Stimulated activated CD8-positive, alpha-beta memory T cell treated with anti-CD3 and anti-CD28 coated beads, Interleukin-4, amount 100 ng/mL, for 1 hour (primary cell): ENCODE measurements at places on chromosomes 11 and 22.

GRCh38 chr11:11814614-11815452 is 26.9 kb upstream of the USP47 start:
- DNase-seq = no peak

DNA sequence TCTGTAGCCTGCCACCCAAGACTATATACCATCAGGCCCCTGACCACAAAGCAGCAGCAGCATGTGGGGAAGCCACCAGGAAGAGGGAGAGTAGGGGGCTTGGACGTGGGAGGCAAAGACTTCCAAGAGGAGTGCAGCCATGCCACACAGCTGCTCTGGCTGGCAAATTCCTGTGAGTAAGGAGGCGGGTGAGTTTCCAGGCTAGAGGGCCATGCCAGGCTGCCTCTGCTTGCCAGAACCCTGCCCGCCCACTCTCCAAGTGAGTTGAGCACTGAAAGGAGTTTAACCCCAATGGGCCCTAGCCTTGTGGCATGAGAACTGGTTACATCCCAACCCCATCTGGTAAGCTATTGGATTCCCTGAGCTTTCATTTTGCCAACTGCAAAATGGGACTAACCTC is 4.7 kb upstream of the DGAT2 start:
- no peak for DNase-seq

- DNase-seq = no peak
These were observed 25.2 kb upstream of the KCNJ11 start for GRCh38 chr11:17413414-17414316.

- no peak for DNase-seq
These were observed 81.7 kb upstream of the SHISAL1 start for GRCh38 chr22:44394246-44395117.

DNA sequence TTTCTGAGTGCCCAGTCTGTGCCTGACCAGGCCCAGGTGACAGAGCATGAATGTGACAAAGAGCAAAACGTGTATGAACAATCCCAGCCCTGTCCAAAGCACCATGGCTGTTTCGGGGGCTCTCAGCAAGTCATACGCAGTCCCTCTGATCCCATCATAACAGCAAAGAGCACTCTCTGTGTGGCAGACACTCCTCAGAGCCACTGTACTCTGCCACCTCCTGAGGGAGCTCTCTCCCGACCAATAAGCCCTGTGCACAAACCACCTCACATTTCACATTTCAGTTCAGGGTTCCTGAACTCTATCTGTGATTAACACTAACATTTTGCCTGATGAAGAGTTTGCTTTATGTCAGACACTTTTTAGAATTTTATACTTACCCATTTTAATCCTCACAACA is 6.6 kb downstream of the DGCR2 start:
- DNase-seq = no peak

- no peak for DNase-seq
These were observed 9.4 kb downstream of the CNGA4 start for GRCh38 chr11:6248248-6248647.

- DNase-seq = no peak
These were observed 93.7 kb downstream of the C11orf58 start for GRCh38 chr11:16832193-16832539.

DNA sequence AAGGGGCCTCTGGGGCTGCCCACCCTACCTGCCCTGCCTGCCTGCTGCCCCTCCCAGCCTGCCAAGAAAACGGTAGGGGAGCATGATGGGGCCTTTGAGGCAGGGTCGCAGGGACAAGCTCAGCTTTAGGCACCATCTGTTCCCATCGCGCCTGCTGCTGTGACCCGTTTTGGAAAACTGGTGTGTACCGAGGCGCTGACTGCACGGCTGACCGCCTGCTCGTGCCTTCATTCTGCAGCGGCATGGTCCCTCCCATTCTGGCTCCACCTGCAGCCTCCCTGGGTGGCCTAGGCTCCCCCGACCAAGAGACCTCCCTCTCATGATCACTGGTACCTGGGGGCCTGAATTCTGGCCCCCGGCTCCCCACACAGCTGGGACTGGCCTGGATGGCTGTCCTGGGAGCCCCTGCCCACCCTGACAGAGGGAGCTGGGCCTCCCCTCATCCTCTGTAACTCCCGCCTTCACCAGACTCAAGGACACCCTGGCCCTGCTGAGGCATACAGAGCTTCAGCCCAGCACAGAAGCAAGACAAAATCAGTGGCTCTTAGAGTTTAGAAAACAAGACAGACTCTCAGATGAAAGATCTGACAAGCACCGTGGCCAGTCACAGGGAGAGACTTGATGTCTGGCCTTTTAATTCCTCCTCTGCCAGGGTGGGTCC is 6.5 kb upstream of the MYRF start:
- DNase-seq = no peak

DNA sequence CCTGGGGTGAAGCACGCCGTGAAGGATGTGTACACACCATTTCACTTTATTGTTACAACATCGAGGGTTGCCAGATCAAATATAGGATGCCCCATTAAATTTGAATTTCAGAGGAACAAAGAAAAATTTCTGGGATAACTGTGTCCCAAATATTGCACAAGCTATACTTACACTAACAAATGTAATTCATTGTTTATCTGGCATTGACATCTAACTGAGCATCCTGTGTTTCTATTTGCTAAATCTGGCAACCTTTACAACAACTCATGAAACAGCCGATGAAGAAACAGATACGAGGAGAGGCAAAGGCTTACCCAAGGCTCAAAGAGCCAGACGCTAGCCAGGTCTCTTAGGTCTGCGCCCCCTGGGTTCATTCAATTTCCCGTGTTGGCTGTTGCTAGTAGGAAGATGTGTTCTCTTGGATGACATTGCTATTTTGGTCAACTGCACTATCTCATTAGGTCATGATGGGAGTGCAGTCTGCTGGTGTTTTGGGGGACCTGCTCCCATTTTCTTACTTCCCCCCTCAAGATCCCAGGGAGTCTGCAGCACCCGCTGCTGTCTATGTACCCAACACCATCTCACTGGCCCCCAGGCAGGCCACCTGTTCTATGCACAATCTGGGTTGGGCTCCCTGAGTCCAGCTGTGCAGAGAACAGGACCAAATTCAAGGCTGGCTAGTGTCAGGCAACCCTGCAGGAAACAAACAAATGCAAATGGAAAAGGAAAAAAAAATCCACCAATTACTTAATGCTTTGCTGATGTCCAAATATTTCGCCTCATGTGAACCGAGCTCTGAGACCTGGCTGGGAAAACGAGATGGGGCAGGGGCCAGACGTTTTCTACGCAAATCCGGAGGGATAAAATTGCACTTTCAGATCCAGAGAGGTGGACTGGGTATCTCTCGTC is 560.9 kb downstream of the MIAT start:
- no peak for DNase-seq

DNA sequence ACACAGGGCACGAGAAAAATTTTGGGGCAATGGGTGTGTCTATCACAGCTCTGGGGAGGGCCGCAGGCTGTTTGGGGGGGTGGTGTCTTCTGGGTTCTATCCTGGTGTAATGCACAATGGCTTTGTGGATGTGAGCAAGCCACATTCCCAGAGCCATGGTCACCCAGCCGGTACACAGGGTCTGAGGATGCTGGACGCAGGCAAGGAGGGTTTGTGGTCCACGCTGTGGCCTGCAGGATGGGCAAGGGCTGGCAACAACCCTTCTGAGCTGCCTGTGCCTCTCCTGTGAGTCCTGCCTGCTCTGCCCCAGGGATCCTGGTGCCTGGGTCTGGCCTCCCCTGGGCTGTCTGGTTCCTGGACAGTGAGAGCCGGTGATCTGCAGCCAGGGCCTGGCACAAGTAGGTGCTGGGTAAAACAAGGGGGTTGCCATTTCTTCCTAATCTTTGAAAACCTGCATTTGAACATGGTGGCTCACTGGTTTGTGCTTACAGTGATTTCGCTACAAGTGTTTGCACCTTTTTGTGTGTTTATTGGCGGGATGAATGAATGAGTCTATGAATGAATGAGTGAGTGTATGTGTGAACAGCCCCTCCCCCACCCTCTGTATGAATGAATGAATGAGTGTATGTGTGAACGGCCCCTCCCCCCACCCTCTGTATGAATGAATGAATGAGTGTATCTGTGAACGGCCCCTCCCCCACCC is 4.4 kb upstream of the MRPL23 start:
- no peak for DNase-seq

DNA sequence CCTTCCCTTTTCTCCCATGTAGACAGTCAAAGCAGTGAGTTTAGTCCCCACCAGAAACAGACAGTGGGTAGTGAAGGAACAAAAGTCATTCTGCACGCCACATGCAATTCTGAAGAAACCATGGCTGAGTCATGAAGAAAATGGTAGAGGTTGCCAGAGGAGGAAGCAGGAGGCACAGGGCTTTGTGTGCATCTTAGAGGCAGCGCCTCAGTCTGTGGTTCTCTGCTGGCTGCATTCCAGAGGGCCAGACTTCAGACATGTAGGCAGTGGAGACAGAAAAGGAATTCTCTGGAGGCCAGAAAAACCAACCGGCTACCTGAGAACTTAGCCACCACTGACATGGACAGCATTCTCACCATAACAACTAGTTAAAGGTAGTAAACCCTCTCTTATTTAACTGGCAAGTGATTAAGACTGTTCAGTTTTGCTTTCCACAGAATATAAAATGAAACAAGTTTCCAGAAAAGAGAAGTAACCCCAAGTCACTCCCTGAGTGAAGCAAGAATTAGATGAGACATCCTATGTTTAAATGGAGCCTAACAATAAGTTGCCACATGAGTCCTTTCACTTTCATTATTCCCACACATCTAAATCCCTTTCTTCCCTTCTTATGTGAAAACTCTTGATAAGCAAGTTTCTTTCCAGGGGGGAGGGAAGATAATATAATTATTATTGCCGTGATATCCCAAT is 556.1 kb downstream of the SOX6 start:
- no peak for DNase-seq

DNA sequence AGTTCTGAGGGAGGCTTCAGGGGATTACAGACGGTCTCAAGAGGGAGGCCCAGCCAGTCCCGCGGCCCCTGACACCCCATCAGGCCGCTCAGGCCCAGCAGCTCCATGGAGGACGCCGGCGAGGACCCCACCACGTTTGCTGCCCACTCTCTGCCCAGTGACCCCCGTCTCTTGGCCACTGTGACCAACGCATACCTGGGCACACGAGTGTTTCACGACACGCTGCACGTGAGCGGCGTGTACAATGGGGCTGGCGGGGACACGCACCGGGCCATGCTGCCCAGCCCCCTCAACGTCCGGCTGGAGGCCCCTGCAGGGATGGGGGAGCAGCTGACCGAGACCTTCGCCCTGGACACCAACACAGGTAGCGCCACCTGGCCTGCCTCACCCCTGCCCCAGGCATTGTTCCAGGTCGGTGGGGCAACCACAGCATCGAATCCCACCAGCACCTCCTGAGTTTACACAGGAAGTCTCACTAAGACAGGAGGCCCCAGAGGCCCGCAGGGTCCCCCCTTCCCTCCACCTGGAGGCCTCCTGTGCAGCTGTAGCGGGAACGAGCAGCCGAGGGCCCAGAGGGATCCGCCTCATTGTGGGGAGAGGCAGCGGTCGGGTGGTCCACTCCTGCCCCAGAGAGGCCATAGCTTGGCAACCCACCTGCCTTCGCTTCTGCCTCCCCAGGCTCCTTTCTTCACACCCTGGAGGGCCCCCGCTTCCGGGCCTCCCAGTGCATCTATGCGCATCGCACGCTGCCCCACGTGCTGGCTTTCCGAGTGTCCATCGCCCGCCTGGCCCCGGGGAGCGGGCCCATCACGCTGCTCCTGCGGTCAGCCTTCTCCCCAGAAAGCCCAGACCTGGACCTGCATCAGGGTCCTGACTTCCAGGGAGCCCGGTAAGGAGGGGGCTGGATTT is 1.0 kb downstream of the PGGHG start:
- no peak for DNase-seq

DNA sequence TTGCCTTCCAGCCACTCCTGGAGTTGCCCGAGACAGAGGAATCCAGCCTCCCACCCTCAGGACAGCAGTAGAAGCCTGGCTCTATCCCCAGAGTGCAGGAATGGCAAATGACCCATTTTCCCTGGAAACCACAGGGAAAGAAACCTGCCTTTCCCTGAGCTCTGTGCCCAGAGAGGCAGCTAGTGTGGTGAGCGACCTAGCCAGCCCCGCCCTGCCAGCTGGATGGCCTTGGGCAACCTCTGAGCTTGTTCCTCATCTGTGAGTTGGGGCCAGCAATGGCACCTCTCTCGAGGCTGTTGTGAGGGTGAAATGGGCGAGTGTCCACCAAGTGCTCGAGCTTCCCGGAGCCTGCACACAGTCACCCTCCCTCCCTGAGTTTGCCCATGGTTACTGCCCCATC is 3.7 kb downstream of the OMP start:
- no peak for DNase-seq

DNA sequence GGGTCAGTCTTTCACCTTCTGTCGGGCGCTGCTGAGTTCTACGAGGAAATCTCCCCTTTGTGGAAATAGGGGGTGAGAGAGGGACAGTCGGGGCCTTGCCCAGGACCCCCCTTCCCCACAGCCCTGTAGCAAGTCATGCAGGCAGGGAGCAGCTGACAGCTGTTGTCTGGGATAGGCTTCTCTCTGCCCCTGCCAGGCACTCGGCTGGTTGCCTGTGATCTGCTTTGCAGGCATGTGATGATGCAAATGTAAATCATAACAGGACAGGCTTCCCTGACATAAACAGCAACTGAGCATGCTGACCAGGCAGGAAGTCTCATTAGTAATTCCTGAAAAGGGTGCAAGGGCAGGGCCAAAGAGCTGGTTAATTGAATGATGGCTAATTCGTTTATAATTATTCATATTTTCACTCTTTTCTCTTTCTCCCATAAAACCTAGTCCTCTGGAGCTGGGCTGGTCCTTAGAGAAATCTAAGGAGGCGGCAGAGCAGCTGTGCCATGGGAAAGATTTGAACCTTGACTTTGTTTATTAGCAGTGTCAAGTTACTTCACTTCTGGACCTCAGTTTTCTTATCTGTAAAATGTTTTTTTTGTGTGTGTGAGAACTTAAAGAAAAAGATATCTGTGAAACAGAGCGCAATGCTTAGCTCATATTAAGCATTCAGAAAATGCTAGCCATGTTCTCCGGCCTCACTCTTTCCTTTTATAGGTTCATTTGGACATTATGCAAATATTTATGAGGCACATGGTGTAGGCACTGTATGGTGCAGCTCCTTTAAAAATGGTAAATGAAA is 129.7 kb downstream of the LDLRAD3 start:
- DNase-seq = no peak

- no peak for DNase-seq
These were observed 44.2 kb upstream of the ADSL start for GRCh38 chr22:40302149-40302548.

- no peak for DNase-seq
These were observed 70.6 kb downstream of the PHF21A start for GRCh38 chr11:46050662-46051061.

GRCh38 chr11:14264966-14265365 is 94.0 kb downstream of the RRAS2 start:
- no peak for DNase-seq

GRCh38 chr22:26888887-26889286 is 231.5 kb downstream of the MIAT start:
- DNase-seq = no peak
